ENCODE measurements at places on chromosomes 5 and 9.

GRCh38 chr5:127586811-127587210 is 62.1 kb upstream of the CTXN3 start:
- DNase-seq = no peak

DNA sequence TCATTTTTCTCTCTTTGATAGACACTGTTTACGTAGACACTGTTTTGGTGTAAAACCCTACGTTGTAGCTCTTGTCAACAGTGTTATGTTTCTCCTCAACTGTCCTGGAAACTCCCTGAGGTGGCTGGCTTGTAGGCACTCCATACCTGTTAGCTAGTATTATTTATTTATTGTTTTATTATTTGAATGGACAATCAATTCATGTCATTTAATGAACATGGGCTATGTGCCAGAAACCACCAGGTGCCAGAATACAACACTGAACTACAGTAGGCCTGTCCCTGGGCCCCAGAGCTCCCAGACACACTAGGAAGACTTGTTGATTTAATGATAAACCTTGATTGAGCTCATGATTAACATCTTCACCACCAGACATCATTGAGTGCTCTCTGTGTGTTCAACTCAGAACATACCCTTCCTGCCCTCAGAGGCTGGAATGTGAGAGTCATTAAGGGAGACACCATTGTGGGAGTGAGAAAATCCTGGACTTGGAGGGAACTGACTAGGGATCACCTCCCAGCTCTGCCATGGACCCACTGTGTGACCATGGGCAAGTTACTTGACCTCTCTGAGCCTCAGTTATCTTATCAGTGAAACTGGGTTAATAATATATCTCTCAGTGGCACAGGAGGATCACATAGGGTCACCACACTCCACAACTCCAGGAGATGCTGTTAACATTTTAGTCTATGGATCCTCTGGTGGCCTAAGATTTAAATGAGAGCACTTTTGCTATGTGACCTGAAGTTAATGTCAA is 19.2 kb downstream of the IRF1 start:
- no peak for DNase-seq

DNA sequence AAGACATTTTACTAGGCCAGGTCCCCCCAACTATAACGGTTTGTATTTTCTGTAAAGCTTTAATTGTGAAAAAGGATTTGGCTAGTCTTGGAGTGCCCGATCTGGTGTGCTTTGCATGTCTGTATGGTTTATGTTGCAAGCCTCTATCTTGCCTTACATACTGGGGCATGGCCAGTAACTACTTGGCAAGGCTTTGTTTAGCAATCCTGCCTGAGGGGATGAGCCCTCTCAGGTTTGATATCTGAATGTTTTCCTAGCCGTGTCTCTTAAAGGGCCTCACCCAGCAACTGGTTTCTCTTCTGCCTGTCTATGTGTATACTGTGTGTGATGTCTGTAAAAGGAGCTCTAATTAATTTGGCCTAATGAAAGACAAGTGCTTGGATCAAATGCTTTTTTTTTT is 61.3 kb upstream of the SPINK5 start:
- no peak for DNase-seq

DNA sequence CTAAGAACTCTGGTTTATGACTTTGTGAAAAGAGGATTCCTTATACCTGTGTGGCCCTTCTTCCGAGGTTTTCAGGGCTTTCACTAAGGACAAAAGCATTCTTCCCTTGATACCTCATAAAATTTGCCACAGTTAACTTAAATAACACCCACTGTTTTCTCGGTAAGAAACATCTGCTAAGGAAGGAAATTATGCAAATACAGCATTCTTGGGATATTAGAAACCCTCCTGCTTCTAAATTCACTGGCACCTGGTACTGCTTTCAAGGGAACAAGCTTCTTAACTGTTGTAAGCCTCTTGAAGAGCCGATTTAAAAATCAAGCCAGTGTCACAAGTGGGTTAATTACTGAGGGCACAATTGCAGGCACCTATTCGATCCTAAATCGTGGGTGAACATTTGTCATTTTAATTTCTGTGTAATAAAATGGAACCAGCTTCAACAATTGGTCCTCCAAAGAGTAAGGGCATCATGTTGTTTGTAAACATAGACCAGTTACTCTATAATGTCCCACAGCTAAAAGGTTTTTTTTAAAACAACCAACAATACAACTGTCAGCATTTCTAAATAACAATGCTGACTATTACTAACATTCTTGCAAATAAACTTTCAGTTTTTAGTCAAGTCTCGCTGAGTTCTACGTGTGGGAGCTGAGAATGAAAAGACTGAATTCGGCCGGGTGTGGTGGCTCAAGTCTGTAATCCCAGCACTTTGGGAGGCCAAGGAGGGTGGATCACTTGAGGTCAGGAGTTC is 26.6 kb downstream of the AK3 start:
- DNase-seq = peak; percentile 7

DNA sequence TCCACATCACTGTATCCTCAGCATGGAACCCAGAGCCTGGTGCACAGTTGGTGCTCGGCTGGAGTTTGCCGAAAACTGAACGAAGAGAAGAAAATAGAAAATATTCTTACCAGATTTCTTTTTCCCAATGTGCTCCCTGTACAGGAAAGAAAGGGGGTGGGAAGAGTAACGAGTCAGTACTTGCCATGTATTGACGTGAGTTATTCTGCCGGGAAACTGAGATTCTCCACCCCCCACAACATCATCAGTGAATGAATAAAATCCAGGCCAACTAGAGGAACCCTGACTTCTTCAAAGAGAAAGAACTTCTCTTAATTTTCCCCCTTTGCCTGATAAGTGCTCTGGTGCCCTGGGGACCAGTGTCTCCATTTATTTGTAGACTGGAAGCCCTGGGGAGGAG is 80.6 kb downstream of the SH3PXD2B start:
- DNase-seq = no peak

DNA sequence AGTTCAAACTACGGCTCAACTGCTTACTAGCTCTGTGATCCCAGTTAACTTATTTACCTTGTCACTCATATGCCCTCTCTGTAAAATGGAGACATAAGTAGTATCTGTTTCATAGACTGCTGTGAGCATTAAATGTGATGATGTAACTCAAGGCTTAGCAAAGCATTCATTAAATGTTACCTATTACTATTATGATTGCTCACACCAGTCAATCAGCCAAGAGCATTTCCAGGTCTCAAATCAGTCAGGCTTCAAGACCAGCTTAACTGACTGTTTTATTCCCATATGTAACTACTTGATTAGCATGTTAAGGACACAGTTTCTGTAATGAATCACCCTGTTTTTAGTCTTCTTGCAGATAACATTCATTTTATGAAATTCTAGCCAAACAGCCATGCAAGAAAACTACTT is 413.3 kb downstream of the MLLT3 start:
- DNase-seq = no peak

- DNase-seq = no peak
These were observed 5.7 kb downstream of the NIPSNAP3B start for GRCh38 chr9:104769655-104770054.

- no peak for DNase-seq
These were observed 193.9 kb downstream of the RFK start for GRCh38 chr9:76200315-76200714.

- DNase-seq = peak; percentile 56
These were observed 6.8 kb upstream of the TCOF1 start for GRCh38 chr5:150350524-150351344.
